ENCODE measurements at places on chromosomes 2 and 18.

DNA sequence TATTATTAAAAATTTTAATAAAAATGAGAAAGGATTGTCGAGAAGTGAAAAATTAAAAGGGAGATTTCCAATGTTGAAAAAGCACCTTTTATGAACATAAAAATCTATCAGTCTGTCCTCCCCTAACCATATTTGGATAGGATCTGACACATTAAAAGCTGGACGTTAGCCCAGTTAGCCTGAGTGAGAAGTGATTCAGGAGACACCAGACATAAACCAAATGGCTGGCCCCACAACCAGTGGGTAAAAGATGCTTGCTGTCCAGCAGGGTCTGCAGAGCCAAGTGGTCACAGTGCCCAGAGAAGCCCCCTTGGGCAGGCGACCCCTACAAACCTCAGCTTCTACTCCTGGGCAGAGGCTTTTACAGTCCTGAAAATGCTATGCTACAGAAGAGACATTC is 253.8 kb upstream of the LYPD1 start:
- DNase-seq: no peak

DNA sequence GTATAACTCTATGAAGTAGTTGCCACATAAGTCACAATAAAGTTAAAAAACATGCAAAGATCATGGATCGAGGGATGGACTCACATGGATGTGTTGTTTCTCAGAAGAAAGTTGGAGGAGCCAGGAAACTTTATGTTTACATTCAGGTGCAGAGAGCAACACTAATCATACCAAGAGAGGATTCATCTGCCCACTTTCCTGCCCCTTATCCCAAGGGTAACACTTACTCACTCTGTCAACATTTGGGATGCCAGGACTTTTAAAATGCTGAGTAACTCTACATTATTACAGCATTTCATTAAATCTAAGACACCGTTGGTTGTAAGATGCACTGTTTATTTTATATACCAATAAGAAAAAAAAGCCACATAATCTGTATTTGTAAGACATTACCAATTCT is 170.4 kb downstream of the KCNE4 start:
- DNase-seq: no peak

DNA sequence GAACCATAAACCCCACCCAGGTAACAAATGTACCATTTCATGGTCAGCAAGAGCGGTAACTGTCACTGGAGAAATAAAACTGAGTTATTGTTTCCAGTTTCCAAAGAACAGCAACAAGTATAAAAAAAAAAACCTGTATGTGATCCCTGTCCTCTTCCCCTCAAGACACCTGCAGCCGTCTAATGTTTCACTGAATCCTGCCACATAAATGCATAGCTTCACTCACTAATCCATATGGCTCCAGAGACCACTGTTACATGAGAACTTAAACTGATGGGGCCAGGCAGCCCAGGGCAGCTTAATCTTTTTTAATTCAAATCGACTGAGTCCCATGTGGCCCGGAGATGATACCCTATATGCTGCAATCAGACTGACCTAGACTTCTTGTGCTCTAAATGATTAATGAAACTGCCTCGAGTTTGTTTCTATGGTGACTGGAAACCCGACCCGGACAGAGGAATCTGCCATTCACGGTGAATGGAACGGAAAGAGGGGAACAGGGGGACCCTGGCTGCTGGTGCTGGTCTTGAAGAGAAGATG is 60.9 kb upstream of the SIX2 start:
- DNase-seq: no peak

- no peak for DNase-seq
Measured at GRCh38 chr18:60067426-60068210, 167.8 kb downstream of the PMAIP1 start.

DNA sequence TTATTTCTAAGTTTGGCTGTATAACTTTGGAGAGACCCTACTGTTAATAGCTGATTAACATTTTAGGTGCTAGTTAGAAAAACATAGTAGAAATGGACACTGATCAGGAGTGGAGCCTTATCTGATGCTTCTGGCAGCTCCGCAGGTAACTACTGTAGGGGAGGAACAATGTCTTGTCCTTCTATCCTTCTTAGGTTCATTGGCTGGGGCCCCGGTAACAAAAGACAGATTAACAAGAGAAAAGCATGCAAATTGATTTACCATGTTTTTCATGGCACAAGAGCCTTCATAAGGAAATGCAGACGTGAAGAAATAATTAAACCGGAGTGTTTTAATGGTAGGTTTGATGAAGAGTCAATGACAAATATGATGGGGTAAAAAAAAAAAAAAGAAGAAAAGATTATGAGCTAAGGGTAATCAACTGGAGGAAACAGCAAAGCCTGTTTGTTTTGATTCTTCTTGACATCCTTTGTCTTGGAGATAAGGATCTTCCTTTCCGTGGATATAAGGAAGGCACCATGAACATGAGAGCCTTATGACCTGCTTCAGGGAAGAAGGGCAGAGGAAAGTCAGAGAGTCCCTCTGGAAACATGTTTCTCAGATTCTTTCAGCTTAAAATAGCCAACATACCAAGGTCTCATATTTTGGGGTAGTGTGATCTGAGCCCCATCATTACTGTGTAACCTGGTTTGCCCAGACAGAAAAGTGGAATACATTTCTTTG is 62.4 kb upstream of the GCFC2 start:
- no peak for DNase-seq

DNA sequence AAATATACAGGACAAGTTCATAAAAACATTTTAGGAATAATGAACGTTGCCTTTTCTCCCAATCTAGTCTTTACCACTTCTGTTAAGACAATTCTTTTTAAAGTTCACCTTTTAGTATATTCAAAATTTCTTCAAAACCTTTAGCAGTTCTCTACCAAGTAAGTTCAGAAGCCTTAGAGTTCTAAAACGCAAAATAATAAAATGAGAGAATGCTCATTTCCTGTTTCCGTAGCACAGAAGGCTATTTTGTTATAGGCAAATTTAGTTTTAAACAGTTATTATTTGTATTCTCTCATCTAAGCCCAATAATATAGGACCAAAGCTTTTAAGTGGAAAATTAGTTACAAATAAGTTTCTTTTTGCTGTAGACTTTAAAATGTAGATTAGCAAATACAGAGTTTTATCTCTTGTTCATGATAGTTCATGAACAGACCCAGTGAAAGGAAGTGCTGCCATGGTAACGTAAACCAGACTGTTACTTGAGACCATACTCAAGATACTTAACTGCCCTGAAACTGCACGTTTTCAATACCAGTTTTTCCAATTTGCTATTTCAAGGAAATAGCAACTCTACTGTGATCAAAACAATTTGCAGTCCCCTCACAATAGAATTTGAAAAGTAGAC is 173.1 kb upstream of the STON1 start:
- no peak for DNase-seq

- DNase-seq: no peak
Measured at GRCh38 chr2:48248251-48248933, 281.6 kb upstream of the STON1 start.

- DNase-seq: no peak
Measured at GRCh38 chr2:105383432-105384166, 15.3 kb downstream of the FHL2 start.

GRCh38 chr2:100309973-100310719 is 12.2 kb downstream of the LONRF2 start:
- no peak for DNase-seq

DNA sequence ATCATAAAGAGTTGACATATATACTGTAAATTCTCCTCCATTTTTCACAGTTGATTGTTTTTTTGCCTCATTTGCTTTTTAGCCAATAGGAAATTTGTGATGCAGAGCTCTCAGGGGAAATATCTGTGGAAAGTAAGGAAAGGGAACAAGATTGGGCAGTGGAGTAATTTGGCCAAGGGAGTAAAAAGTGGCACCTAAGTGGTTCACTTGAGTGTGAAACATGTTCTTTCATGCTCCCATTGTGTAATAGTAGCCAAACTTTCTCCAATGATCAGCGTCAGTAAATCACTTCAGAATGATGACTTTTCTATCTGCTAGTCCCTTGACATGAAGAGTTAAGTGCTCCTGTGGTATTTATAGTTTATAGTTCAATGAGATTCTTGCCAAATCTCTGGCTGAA is 141.9 kb upstream of the KCNJ3 start:
- no peak for DNase-seq

- DNase-seq: no peak
Measured at GRCh38 chr18:48544661-48545415, 6.0 kb downstream of the CTIF start.

DNA sequence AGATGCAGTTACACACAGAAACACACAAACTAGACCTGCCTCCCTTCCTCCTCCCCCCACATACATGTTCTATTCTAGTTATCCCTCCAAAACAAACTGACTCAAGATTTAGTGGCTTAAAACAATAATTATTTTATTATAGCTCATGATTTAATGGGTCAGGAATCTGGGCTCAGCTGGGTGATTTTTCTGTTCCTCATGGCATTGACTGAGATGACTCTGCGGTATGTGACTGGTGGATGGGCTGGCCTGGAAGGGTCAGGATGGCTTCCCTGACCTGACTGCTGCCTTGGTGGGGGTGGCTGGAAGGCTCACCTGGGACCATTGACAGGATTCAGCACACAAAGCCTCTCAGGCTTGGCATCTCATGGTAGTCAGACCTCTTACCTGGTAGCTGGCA is 33.7 kb upstream of the NTSR2 start:
- no peak for DNase-seq

DNA sequence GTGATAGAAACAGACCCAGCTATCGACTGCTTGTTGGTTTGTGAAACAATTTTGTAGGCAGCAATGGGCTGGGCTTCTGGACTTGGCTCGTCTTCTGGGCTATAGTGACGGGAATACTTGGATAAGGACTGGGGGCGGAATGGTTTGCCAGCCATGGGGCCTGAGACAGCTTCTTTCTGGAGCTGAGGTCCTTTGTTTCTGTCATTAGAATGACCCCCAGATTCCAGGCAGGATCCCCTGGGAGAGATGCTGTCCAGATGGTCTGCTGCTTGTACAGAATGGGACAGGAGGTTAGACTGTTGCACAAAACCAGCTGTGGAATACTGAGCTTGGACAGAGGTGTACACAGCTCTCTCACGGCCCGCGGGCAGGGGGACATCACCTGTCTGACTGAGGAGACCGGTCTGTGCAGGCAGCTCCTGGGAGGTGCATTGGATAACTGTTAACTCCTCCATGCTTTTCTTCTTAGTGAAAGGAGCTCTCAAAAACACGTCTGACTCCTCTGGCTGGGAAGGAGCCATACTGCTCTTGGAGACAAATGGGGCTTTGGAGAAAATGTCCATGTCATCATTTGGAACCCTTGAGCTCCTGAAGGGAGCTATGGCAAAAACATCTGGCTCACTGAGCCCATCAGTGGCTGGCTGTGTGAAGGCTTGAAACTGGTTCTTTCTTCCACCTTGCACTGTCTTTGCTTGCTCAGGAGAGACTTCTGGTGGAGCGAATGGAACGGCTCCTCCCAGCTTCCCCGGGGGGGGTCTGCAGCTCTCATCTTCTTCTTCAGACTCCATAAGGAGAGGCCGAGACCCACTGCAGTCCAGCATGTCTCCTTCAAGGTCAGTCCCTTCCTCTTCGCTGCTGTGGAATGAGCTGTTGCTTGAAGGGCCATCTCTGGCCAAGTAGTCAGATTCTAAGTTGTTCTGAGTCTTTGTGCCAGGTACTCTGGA is 28.6 kb upstream of the NFU1 start:
- no peak for DNase-seq

- no peak for DNase-seq
Measured at GRCh38 chr2:46610021-46610420, 130.7 kb downstream of the TMEM247 start.

DNA sequence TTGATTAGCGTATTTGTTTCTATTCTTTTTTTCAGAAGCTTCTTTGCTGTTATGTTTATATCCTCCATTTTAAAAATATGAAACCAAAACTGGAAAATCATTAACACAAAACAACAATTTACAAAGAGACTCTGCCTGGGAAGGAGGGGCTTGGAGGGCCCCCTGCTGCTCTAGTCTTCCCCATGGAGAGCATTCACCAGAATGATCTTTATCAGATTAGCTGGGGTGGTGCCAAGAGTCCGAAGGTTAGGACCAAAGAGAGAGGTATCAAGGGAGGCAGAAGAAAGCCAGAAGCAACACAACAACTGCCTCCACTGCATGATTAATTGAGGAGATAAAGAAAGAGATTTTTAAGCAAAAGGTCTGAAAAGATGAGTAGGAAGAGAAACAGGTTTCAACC is 218.6 kb downstream of the IRS1 start:
- no peak for DNase-seq

DNA sequence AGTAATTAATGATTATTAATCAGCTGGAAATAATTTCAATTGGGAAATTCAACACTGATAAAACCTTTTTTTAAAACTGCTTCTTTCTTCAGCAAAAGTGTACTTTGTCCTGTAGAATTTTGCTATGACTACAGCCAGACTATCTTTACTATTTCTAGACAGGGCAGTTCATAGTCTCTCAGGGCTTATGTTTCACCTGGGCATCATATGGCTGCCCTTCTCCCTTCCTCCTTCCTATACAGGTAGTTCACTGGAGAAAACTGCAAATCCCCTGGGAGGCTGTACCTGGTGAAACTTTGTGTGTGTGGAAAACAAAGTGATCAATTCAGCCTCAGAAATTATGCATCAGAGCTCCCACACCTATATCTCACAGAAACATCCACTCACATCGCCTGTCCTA is 38.6 kb downstream of the THADA start:
- DNase-seq: no peak

DNA sequence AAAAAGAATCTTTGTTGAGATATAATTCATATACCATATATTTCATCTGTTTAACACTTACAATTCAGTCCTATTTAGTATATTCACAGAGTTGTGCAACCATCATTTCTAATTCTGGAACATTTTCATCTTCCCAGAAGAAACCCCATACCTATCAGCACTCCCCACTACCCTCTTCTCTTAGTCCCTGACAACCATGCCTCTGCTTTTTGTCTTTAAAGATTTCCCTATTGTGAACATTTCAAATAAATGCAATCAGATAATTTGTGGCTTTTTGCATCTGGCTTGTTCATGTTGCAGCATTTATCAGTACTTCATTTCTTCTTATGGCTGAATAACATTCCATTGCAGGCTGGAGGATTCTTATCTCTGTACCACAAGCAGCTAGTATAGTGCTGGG is 305.9 kb upstream of the MEX3C start:
- DNase-seq: no peak

- peak; percentile 37 for DNase-seq
Measured at GRCh38 chr2:85853499-85854165, 35.2 kb downstream of the ST3GAL5 start.

DNA sequence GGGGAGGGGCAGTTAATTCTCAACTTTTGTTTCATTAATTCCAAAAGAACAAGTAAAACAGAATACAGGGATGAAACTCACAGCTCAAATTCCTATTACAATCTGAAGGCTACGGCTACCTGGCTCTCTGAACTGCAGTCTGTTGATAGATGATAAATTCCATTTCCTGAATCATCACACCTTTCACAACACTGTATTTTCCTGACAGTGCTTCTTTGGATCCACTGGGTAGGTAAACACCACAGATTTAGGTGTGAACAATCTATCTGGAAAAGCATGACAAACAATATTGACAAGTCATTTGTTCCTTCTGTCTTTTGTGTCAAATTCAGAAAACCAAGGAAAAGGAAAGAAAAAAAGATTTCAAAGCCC is 843.2 kb downstream of the LRRTM4 start:
- no peak for DNase-seq

Measured in activated T-cell treated with anti-CD3 and anti-CD28 coated beads, Interleukin-2, amount 50 U/mL, for 1 hour (primary cell).